ENCODE measurements at places on chromosomes 12 and 14.
A peak's percentile ranks its signal among the peaks of the same experiment; 100 is the strongest.

GRCh38 chr12:122336015-122336946 is 70.0 kb upstream of the VPS33A start:
- DNase-seq = peak; percentile 53

GRCh38 chr12:45718306-45718705 is 11.2 kb upstream of the ARID2 start:
- no peak for DNase-seq

DNA sequence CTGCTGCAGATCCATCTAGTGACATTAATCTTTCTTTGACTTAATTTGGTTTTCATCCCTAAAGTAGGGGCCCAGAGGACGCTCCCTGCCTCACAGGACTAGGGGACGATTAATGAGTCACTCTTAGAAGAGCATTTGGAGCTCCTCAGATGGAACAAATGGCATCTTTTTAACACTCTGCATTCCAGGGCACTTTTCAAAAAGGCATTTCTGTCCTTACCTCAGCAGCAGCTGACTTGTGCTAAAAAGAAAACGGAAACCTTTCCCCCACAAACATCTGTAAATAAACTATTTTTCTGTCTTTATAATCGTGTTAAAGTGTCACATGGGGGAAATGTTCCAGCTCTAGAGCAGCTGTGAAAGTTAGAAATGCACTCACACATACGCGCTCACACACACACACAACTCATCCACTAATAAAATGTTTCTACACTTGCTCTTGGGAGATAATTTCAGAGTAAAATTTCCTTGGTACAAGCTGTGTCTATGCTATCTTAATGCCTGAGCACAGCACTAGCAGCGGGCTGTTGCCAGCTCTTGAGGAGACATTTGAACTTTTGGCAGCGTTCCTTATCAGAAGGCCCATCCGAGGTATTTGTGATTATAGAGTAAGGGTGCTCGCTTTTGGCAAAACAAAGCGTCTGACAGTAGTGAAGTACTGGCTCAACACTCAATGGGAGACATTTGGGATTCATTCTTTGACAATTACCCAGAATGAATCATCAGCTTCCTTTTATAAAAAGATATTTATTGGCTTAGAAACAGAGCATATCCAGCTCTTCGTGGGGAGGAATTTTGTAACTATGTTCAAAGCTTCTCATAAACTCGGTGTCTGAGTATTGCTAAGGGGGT is 141.3 kb downstream of the PLXNC1 start:
- DNase-seq = no peak

- DNase-seq = no peak
These were observed 24.8 kb upstream of the NOVA1 start for GRCh38 chr14:26622611-26623010.

DNA sequence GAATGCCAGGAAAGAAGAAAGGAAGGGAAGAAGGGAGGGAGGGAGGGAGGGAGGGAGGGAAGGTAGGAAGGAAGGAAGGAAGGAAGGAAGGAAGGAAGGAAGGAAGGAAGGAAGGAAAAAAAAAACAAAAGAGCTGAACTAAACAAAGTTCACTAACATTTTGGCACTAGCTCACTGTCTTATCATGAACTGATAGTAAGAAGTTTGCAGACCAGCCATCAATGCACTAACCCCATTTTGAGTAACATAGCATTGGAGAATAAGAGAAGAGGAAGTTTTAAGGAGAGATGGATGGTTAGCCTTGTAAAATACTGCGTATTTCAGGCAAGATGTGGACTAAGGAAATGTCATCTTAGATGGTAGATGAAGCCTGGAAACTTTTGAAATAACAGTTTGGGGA is 1136.0 kb downstream of the FLRT2 start:
- no peak for DNase-seq

All from activated T-cell treated with anti-CD3 and anti-CD28 coated beads, Interleukin-2, amount 50 U/mL, for 72 hours (primary cell).